ENCODE measurements at places on chromosomes 16 and 17.

DNA sequence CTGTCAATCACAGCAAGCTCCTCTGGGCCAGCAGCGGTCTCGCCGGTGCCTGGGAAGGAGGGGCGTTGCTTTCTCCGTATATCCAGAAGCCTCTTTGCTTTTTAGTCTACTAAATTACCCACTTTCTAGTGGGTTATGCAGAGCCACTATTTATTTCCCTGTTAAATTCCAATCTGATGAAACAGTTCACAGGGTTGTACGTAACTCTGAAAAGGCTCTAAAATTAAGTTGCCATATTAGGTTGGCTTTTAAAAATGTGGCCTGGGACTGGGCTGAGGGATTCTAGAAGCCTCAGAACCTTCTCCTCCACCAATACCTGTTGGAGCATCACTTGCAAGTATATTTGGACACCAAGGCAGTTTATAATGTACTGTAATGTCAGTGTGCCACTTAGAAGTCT, 27.2 kb downstream of the MARCHF10 start:
- no peak for DNase-seq

- no peak for DNase-seq
Measured at GRCh38 chr16:60608971-60609370, 1427.3 kb downstream of the CDH8 start.

- peak; percentile 50 for DNase-seq
Measured at GRCh38 chr17:57874434-57875289, 24.8 kb upstream of the MRPS23 start.

DNA sequence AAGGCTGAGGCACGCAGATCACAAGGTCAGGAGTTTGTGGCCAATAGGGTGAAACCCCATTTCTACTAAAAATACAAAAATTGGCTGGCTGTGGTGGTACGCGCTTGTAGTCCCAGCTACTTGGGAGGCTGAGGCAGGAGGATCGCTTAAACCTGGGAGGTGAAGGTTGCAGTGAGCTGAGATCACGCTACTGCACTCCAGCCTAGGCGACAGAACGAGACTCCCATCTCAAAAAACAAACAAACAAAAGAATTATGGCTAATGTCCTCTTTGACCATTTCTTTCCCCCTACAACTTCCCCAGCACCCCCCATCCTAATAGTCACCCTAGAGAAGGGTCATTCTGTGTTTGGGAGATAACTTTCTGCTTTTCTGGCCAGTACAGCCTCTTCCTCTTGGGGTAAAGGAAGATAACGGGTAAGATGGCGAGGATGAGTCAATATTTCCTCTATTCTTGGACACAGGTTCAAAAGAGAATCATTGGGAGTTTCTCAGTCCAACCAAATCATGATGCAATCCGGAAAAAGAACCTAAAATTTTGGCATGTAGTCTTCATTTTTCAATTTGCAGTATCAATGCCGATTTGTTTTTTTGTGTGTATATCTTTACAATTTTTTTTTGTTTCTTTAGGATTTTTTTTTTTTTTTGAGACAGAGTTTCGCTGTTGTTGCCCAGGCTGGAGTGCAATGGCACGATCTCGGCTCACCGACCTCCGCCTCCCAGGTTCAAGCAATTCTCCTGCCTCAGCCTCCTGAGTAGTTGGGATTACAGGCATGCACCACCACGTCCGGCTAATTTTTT, 107.6 kb upstream of the MED13 start:
- DNase-seq = no peak

- no peak for DNase-seq
Measured at GRCh38 chr17:40604327-40605080, 39.2 kb upstream of the CCR7 start.

DNA sequence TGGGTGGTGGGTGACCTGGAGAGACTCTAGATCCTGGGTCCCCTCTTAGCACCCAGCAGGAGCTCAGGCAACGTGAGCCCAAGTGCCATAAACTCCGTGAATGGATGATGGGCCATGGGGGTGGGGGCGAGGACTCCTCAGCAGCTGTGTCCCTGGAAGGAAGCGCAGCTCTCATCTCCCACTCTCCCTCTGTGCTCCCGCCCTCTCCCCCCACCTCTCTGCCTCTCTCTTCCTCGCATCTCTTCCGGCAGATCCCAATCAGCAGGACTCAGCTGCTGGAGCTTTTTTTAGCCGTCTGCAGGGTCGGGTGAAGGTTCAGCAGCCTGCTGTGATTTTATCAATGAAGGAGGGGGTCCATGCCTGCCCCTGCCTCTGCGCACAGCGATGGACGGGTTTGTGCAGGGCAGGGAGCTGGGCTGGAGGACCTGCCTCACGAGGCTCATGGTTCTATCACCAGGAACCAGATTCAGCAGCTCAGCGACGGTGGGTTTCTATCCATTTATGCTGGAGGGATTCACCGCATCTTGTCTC, 8.3 kb downstream of the CCR7 start:
- no peak for DNase-seq

- no peak for DNase-seq
Measured at GRCh38 chr16:2783581-2784357, 3.6 kb downstream of the PRSS33 start.

DNA sequence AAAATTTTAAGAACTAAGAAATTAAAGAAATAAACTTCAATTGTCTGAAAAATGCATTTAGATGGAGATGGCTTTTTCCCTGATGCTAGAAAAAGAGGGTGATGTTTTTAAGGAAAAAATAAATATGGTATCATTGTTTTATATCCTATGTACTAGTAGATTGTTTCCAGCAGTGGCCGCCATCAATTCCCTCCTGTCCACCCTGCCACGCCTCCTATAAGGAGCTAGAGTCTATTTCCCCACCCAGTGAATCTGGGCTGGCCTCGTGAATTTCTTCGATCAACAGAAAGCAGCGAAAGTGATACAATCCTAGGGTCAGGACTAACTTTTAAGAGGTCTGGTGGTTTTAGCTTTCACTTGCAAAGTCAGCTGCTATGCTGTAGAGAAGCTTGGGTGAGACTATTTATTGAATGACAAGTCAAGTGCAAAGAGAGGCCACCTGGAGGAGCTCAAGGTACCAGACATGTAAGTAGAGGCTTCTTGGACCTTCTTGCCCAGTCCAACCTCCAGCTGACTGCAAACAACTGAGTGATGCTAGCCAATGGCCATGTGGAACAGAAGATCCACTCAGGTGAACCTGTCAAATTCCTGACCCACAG, 80.9 kb upstream of the MTMR4 start:
- no peak for DNase-seq

DNA sequence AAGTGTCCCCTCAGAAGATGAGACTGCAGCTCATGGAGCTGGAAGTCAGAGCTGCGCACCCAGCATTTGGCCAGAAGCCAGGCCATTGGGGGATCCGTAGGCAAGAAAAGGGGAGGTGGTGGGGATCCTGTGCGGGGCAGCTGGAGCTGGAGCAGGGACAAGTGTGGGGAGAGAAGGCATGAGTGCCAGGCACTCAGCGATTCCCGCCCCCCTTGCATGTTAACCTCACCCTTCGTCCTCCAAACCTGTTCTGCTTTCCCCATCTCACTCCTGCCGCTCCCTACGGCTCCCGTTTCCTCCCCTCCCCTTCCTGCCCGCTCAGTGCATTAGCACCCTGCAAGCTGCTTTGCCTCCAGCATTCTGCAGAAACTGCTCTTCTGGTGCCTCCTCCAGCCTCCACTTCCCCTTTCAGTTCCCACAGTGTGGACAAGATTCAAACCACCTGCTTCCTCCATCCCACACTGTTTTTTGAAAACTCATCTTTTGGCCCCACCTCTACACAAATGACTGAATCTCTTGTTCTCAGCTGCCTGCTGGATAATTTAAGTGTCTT, 5.6 kb downstream of the ALOX15 start:
- no peak for DNase-seq

DNA sequence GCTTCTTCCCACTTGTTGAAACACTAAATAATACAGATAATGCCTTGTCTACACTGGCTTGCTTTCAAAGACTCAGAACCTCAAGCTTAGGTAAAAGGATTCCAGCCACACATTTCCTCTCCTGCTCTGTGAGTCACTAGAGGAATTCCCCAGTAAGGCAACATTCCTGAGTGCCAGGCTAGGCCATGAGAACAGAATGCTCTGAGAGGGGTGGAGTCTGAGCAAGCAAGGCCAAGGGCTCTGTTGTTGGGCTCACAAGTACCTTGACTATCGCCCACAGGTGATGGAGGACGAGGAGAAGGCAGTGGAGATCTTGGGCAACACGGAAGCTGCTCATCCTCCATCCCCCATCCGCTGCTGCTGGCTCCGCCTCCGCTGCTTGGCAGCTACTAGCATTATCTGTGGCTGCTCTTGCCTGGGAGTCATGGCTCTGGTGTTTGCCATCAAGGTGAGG, 6.7 kb upstream of the PHKG2 start:
- DNase-seq = no peak

GRCh38 chr17:78812855-78813254, 27.8 kb downstream of the USP36 start:
- no peak for DNase-seq

GRCh38 chr17:61756561-61756960, 106.8 kb downstream of the BRIP1 start:
- no peak for DNase-seq

GRCh38 chr16:64421515-64421914, 700.3 kb downstream of the CDH11 start:
- no peak for DNase-seq

DNA sequence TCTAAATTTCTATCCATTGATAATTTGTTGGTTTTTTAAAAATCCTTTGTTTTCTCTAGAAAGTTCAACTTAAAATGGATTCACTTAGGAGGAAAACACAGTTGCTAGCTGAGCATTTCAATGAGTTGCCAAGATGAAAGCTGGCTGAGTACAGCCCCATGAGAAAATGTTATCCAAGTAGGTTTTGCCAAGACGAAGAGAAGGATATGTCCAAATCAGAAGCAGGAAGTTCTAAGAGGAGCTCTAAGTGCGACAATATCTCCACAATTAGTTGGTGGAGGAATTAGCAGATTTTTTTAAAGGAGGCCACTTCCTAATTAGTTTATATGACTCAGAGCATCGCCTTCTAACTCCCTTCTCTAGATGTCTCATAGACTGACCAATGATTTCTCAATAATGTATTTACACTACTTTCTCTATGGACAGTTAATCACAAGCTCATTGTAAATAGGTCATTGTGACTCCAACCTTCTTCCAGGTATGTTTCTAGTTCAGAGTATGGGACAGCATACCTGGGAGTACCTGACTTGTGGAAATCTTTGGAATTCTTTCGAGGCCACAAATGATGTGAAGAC, 873.3 kb upstream of the SOX9 start:
- DNase-seq = no peak

GRCh38 chr16:13554005-13554404, 365.9 kb upstream of the ERCC4 start:
- DNase-seq = no peak

DNA sequence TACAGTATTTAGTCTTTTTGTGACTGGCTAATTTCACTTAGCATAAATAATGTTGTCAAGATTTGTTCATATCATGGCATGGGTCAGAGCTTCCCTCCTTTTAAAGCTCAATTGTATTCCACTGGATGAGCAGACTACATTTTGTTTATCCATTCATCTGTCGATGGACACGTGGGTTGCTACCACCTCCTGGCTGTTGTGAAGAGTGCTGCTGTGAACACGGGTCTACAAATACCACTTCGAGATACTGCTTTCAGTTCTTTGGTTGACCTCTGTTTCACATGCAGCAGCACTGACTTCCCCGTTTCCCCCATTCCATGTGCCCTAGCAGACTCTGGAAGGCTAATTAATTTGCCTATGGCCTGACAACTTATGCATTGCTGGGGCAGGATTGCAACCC, 285.4 kb downstream of the SHISA9 start:
- no peak for DNase-seq

- peak; percentile 66 for DNase-seq
Measured at GRCh38 chr17:3004150-3004801, 59.1 kb downstream of the OR1D5 start.

- peak; percentile 82 for DNase-seq
Measured at GRCh38 chr16:5033256-5034166, at the start of gene NAGPA. Gene NAGPA, minus strand, starts transcription at chr16:5033935. Its CDS starts 21 bp downstream, at chr16:5033914.

DNA sequence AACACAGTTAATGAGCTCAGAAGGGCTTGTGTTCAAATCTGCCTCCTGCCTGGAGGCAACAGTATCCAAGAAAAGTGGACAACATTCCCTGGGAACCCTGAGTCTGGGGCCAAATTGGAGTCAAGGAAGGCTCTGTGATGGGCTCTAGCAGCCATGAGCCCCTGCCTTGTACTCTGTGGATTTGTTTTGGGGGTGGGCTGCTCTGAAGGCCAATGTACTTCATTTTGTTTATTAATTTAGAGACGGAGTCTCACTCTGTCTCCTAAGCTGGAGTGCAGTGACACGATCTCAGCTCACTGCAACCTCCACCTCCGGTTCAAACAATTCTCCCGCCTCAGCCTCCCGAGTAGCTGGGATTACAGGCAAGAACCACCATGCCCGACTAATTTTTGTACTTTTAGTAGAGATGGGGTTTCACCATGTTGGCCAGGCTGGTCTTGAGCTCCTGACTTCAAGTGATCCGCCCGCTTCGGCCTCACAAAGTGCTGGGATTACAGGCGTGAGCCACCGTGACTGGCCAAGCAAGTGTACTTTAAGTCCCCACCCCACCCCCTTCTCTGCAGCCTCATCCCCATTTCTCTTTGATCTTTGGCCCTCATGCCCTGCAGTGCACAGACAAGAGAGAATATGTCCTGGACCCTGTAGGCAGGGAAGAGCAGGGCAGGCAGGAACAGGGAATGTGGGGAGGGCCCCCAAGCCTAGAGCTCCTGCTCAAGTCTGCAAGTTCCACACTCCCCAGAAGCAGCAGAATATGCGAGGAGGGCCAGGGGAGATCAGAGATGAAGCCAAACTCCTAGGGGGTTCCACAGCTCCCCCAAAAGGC, 2.7 kb upstream of the GIP start:
- no peak for DNase-seq

- no peak for DNase-seq
Measured at GRCh38 chr16:66428682-66429251, 1.7 kb downstream of the BEAN1 start.

GRCh38 chr17:29076087-29076486, 33.1 kb downstream of the PIPOX start:
- no peak for DNase-seq

DNA sequence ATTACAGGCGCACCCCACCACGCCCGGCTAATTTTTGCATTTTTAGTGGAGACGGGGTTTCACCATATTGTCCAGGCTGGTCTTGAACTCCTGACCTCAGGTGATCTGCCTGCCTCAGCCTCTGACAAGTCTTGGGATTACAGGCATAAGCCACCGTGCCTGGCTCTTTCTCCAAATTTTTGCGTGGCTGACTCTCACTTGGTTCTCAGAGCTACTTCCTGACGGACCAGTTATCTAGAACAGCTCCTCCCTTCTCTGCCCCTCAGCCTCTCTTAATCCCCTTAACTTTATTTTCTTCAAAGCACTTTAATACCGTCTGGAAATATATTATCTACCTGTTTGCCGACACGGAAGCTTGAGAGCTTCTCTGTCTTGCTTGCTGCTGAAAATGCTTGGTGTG, 4.2 kb downstream of the YPEL2 start:
- no peak for DNase-seq

- no peak for DNase-seq
Measured at GRCh38 chr16:69910964-69911363, 40.2 kb upstream of the CLEC18A start.

- no peak for DNase-seq
Measured at GRCh38 chr17:80125656-80126448, 21.1 kb downstream of the EIF4A3 start.

- DNase-seq = no peak
Measured at GRCh38 chr17:13728781-13729180, 127.1 kb upstream of the HS3ST3A1 start.

GRCh38 chr17:14489986-14490385, 189.1 kb downstream of the HS3ST3B1 start:
- no peak for DNase-seq

GRCh38 chr16:85036236-85037049, 8.8 kb downstream of the KIAA0513 start:
- DNase-seq = no peak
